Cardiac muscle cell (in vitro differentiated cells and primary cell): ENCODE measurements at places on chromosomes 7 and 10. TPM values are rescaled to one million over a fixed set of nuclear protein-coding genes. Genes with fewer than 3 reads are reported as not detected.

The ADARB2 gene
- polyA plus RNA-seq: 1.6 TPM in 2 replicates

DNA sequence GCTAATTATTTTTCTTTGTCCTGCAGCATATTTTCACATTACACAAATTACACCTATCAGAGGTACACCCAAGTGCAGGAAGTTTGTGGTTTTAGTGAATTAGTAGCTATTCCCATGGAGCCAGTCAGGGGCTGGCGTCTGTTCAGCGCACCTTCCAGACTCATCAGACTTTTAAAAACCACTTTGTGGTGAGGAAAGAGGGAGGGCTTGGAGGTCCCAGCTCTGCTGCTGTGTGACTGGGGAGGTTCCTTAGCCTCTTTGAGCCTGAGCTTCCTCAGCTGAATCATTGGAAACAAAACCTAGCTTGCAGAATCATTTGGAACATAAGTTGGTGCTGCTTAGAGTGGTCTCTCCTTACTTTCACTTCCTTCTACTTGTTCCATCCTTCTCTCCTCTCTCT is 175.4 kb downstream of the SORCS3 start:
- DNase-seq: no peak

GRCh38 chr7:69187824-69188333 is 410.4 kb upstream of the AUTS2 start:
- peak; percentile 15 for DNase-seq

The CCL24 gene
- not detected in 2 replicates for polyA plus RNA-seq

GRCh38 chr10:28879246-28879645 is 201.9 kb downstream of the BAMBI start:
- DNase-seq: no peak

The PAPOLB gene
- not detected in 2 replicates for polyA plus RNA-seq

The AFAP1L2 gene
- polyA plus RNA-seq: 0.75 and 2.6 TPM in 2 replicates

The ANKRD61 gene
- 1.9 TPM in 1 of 2 replicates, not detected in the other for polyA plus RNA-seq

The TNRC18 gene
- 15.1 and 19.2 TPM in 2 replicates for polyA plus RNA-seq

- DNase-seq: no peak
These were observed 2.1 kb upstream of the XRCC2 start for GRCh38 chr7:152677808-152678670.

The MCM7 gene
- 77.2 and 105 TPM in 2 replicates for polyA plus RNA-seq

The GRK5 gene
- polyA plus RNA-seq: 3.5 and 10.1 TPM in 2 replicates

The FXYD4 gene
- polyA plus RNA-seq: 0.67 TPM in 1 of 2 replicates, not detected in the other
